Vagina (tissue), 2 donors: ENCODE measurements at places on chromosomes 7 and 10.
A peak's percentile ranks its signal among the peaks of the same experiment; 100 is the strongest.

DNA sequence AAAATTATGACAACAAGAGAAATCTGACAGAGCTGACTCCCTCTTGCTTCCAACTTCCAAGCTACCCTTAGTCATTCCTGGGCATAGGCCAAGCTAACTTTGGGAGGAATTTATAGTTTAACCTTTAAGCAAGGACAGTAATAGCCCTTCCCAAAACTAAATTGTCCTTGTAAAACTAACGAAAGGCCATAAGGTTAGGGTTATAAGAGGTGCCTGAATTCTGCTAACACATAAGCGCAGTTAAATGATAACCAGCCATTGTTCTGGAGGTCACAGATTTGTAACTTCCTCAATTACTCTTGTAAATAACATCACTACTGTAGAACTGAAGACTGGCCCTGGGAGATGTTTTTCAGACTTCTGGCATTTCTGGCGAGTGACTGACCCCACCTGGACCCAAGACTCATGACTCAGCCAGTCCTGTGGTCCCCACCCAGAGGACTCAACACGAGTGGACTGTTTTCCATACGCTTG, 481.2 kb downstream of the KCNMA1 start:
- H3K27me3 ChIP-seq: no peaks in the 10 kb centered on the region
- no peak overlapping the region for H3K27ac ChIP-seq
- no peak overlapping the region for H3K4me3 ChIP-seq
- no peak for DNase-seq

- DNase-seq: no peak
- peaks cover 22% of the 10 kb centered on the region for H3K4me1 ChIP-seq
- H3K36me3 ChIP-seq: no peaks in the 10 kb centered on the region
- H3K27ac ChIP-seq: peak overlapping the region; percentile 71
- no peak overlapping the region for H3K4me3 ChIP-seq
- no peaks in the 10 kb centered on the region for H3K27me3 ChIP-seq
These were observed 82.7 kb upstream of the GPR22 start for GRCh38 chr7:107387128-107387527.

DNA sequence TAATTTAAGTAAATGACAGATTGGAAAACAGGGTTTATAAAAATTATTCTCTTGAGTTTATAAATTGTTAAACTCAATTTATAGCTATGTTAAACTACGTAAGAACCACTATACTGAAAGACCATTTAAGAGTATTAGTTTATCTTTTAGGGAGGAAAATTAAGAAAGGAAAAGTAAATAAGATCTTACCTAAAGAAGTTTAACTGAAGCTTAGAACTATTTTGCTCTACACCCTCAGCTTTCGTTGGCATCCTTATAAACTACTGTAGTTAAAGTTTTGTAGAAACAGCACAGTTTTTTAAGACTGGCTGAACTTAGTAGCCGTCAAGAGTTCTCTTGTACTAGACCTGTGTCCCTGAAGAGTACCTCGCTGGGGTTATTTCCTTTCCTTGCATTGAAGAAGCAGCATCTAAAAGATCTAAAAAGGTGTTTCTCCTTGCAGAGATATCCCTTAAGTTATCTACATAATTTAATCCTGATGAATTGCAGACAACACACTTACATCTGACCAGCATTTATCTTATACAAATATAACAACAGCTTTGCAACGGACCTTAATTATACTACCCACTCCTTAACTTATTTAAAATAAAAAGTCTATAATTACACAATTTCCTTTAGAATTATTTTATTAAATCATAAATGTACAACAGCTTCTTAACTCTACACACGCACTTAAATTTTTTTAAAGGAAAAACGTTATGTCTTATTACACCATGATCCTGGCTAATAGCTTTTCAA, 9.1 kb downstream of the HNRNPA2B1 start:
- H3K4me3 ChIP-seq: no peak overlapping the region
- peaks cover 46% of the 10 kb centered on the region for H3K4me1 ChIP-seq
- no peaks in the 10 kb centered on the region for H3K27me3 ChIP-seq
- no peak overlapping the region for H3K27ac ChIP-seq

- H3K4me1 ChIP-seq: peaks cover 44% of the 10 kb centered on the region
- H3K36me3 ChIP-seq: no peaks in the 10 kb centered on the region
- no peak overlapping the region for H3K4me3 ChIP-seq
These were observed 67.6 kb downstream of the DNMBP start for GRCh38 chr10:99941942-99942820.

- H3K4me3 ChIP-seq: no peak overlapping the region
- no peaks in the 10 kb centered on the region for H3K4me1 ChIP-seq
- no peaks in the 10 kb centered on the region for H3K27me3 ChIP-seq
- H3K27ac ChIP-seq: no peak overlapping the region
- no peaks in the 10 kb centered on the region for H3K36me3 ChIP-seq
These were observed 6.6 kb downstream of the CPA1 start for GRCh38 chr7:130386876-130387275.

DNA sequence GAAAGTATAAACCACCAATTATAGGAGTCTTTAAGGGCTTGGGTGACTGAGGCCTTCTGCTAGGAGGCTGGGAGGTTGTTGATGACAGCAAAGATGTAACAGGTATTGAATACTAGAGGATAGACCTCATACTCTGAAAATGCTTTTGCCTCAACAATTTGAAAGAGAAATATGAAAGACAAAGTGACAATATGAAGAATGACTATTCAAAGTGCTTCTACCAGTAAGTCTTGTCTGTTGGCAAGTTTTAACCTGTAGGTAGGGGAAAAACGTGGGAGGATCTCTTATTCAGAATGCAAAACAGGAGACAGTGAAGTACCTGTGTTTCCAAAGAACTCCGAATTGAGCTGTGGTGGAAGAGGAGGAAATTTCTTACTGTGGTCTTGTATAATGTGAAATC, 38.2 kb downstream of the GBF1 start:
- H3K27me3 ChIP-seq: no peaks in the 10 kb centered on the region
- peaks cover 44% of the 10 kb centered on the region for H3K4me1 ChIP-seq
- no peaks in the 10 kb centered on the region for H3K36me3 ChIP-seq
- DNase-seq: no peak
- no peak overlapping the region for H3K27ac ChIP-seq
- no peak overlapping the region for H3K4me3 ChIP-seq

DNA sequence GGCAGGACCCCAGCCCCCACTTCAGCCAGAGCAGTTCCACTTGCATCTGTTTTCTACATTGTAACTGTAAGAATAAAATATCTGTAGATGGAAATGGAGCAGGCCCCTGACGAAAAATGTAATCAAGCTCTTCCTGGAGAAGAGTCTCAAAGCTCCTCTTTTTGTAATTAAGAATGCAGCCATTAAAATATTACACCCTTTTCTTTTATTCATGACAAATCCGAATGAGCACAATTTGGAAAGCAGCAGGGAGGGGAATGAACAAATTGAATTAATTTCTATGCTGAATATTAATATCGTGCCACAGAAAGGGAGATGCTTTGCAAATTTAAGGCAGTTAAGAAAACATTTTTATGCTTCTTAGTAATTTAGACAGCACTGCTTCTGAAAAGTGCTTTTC, 24.8 kb upstream of the CAPZA2 start:
- no peaks in the 10 kb centered on the region for H3K4me1 ChIP-seq
- H3K27me3 ChIP-seq: no peaks in the 10 kb centered on the region

DNA sequence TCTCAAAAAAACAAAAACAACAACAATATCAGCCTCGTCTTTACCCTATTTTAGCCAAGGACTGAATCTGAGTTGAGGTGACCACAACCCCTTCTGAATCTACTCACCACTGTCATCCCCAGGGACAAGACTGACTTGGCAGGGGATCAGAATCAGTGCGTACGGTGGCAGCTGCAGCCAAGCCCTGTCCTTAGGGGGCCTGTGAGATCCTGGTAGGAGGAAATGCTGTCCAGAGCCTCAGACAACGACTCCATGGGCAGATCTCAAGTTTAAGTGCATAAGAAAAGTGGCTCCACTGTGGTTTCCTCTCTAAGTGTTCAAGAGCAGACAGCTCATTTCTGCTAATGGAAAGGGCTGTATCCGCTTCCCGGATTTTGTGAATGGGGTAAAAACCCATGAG, 22.4 kb upstream of the CYTH3 start:
- no peak overlapping the region for H3K4me3 ChIP-seq
- DNase-seq: no peak
- no peaks in the 10 kb centered on the region for H3K4me1 ChIP-seq
- H3K27me3 ChIP-seq: no peaks in the 10 kb centered on the region

DNA sequence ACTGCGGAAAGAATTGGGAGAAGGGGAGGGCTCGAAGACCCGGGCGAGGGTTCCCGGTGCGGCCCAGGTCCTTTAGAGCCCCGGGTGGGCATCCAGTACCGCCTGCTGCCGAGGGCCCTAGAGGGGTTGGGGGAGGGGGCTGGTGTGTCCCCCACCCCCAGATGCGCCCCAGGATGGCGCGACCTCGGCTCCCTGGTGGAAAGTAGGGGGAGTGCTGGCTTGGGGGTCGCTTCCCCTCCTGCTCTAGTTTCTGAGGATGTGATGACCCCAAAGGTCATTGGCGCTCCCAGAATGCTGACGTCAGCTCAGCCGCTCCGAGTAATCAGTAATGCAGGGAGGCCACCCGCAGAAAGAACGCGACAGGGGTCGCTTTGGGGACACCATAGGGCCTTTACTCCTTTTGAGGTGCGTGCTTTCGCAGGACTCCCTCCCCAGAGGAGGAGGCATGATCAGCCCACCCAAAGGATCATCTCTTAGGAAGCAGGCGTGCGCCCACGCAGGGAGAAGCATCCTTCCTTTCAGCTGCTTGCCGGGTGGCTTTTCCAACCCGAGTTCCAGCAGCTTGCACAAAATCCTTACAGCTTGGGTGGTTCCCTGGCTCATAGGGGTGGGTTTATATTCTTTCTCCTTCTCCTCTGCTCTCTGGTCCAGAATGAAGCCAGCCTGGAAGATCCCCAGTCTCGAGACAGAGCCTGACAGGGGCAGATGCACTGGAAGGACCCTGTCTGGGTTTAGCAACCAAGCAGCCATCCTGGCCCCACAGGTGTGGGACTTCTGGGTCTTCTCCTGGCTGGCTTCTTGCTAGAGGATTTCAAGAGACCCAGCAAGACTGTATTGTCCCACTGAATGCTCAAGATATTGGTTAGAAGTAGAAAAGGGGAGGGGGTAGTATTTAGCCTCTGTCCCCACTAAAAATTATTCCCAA, 1.3 kb upstream of the PRKAG2 start:
- no peaks in the 10 kb centered on the region for H3K36me3 ChIP-seq
- no peak for DNase-seq
- H3K27ac ChIP-seq: peak overlapping the region; percentile 95
- peaks cover 22% of the 10 kb centered on the region for H3K4me1 ChIP-seq
- no peaks in the 10 kb centered on the region for H3K27me3 ChIP-seq

DNA sequence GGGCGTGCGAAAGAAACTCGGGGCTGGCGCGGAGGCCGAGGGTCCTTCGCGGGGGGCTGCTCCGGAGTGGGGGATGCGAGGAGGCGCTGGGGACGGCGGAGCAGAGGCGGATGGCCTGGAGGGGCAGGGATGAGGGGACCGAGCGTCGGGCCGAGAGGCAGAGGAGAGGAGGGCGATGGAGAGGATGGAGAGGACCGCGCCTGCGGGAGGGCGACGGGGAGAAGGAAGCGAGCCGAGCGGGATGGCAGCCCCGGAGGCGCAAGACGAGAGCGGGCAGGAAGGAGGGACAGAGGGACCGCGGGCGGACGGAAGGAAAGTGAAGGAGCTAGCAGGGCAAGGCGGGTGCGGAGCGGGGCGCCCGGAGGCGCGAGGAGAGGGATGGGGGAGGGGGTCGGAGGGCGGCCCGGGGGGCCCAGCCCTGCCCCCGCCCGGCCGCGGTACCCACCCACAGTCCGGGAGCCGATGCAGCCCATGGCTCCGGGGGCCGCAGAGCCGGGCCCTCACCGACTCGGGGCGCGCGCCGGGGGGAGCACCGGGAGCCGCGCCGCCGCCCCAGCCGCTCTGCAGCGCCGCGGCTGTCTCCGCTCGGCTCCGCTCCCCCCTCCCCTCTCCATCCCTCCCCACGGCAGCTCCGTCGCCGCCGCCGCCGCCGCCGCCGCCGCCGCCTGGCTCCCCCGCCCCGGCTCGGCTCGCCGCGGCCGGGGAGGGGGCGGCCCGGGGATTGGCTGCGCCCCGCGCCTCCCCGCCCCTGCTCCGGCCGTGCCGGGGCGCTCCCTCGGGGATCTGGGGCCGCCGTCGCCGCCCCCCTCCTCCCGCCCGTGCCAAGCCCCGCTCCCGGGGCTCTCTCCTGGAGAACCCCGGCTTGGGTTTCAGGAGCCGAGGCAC, at the start of gene FAM131B:
Gene FAM131B (minus strand): TSS at position 583 of the 885 bp plus-strand sequence. CDS start 110 bp downstream, at position 473.
- H3K27me3 ChIP-seq: no peaks in the 10 kb centered on the region
- H3K4me3 ChIP-seq: peak within 1 kb of the TSS; percentile 62
- no peaks in the 10 kb centered on the region for H3K36me3 ChIP-seq
- H3K4me1 ChIP-seq: peaks cover 11% of the 10 kb centered on the region
- DNase-seq: no peak
- H3K27ac ChIP-seq: no peak within 1 kb of the TSS
